ENCODE measurements at places on chromosomes 1 and 21.

- no peak for DNase-seq
Observed at GRCh38 chr1:110472546-110472945, 21.6 kb downstream of the PROK1 start.

GRCh38 chr21:28016571-28016970, 976.1 kb downstream of the LTN1 start:
- no peak for DNase-seq

DNA sequence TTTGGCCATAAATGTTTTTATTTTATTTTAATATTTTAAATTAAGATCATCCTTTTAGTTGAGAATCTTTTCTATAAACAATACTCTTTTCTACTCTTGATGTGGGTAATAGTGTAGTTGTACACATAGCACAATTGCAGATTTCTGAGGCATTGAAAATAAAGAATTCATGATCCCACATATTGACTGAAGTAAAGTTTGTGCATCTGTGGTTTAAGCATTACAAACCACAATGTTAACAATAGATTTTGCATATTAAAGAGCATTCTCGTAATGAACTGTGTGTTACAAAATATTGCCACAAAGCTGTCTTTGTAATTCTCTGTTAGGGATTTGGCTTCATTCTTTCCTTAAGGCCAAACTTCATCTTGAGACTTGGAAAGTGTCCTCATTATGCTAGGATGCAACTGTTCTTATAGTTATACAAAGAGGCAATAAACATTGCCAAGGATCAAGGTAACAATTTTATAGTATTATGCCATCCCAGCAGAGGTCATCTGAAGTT, 256.8 kb downstream of the OLFM3 start:
- DNase-seq: no peak

DNA sequence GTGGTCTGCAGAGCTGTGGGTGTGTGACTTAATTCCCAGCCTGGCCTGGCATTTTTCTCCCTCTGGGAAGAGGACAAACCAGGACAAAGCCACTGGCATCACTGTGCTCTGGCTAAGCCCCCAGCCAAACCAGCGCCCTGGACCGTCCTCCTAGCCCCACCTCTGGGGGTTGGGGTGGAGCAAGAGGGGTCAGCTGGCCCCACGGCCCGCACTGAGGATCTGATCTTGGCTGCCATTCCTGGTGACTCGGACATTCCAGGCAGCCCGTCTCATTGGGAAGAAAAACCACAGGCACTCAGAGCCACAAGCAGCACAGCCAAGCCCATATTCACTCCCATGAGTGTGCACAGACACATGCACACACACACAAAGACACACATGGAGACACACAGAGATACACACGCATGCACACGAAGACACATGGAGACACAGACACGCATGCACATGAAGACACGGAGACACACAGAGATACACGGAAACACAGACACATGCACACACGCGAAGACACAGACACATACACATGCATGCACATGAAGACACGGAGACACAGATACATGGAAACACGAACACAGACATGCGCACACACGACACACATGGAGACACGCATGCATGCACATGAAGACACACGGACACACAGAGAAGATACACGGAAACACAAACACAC, 2.3 kb upstream of the MXRA8 start:
- DNase-seq: peak; percentile 70

DNA sequence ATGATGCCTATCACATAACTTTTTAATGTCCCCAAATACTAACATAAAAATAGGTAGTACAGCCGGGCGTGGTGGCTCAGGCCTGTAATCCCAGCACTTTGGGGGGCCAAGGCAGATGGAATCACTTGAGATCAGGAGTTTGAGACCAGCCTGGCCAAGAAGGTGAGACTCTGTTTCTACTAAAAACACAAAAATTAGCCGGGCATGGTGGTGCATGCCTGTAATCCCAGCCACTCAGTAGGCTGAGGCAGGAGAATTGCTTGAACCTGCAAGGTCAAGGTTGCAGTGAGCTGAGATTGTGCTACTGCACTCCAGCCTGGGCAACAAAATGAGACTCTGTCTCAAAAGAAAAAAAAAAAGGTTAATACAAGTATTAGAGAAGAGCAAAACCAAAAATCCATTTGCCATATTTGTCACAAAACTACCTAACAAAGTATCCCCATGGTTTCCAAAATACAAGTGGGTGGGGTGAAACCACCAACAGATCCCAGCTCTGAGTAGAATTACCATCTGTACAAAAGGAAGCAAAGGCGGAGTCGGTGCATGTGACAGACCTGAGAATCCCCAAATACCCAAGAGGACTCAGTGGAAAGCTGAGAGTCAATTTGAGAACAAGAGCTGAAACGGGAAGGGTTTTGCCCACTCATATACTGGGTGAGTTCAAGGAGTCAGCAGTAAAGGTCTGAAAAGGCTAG, 113.2 kb downstream of the TOMM20 start:
- DNase-seq: no peak

DNA sequence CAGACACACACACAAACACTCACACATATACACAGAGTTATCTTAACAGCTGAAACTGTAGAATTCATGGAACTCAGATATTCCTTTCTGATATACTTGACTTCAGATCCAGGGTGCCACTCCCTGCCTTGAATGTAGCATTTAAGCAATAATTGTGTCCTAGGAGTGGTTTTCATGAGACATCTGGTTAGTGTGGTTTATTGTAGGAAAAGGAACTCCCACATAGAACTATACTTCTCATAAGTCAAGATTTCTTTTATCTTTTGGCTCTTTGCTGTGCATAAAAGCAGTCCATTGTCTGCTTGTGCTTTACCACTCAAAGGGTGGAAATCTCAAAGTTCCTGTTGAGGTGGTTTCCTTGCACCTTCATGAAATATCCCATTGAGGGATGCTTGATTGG, 272.6 kb upstream of the SGIP1 start:
- DNase-seq: peak; percentile 40
